ENCODE measurements at places on chromosomes 2 and 18.
A peak's percentile ranks its signal among the peaks of the same experiment; 100 is the strongest.

DNA sequence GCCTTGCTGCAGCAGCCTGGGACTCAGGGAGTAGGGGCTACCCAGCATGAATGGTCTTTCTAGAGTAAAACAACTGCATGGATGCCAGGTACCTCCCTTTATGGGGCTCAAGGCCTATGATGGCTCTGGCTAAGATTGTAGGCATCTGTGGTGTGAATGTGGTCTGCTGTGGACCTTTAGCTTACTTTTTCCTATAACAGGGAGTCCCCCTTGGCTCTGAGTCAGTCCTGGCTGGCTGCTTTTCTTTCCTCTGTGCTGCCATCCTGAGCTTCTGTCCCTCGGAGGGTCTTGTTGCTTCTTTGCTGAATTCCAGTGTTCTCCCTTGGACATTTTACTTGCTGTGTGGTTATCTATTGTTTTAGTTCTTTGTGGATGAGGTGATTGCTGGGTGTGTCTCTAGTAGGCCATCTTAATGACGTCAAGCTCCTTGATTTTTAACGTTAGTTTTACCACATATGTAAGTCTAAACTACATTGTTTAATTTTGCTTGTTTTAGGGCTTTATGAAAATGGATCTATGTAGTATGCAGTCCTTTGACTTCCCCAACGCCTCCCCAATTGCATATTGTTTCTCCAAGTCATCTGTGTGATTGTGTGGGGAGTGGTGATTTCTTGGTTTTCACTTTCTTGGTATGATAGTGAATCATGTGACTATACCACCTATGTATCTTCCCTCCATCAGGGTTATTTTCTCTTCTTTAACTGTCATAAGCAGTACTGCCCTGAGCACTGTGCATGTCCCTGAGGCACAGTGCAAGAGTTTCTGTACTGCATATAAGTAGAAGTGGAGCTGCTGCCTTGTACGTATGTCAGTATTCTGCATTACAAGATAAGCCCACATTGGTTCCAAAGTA, 92.4 kb downstream of the NCK2 start:
- no peak for DNase-seq

- no peak for DNase-seq
Measured at GRCh38 chr2:103151046-103151445, 389.2 kb downstream of the TMEM182 start.

DNA sequence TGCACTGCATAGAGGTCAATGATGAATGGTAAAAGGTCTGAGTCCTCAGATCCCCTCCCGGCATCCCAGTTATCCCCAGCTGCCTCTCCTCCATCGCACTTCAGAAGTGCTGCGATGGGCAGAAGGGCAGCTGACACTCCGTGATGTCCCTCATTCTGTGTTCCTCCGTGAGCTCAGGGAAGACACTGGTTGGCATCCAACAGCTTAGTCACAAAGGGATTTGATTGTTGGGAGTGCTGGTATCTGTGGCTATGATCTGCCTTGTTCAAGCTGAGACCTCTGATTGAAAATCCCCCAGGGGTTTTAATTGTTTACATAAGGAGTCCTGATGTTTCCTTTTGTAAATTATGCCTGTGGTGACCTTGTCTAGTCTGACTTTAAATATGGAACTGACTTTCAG, 19.0 kb upstream of the SAG start:
- peak; percentile 29 for DNase-seq

GRCh38 chr2:105175231-105175630, 66.3 kb upstream of the GPR45 start:
- no peak for DNase-seq

DNA sequence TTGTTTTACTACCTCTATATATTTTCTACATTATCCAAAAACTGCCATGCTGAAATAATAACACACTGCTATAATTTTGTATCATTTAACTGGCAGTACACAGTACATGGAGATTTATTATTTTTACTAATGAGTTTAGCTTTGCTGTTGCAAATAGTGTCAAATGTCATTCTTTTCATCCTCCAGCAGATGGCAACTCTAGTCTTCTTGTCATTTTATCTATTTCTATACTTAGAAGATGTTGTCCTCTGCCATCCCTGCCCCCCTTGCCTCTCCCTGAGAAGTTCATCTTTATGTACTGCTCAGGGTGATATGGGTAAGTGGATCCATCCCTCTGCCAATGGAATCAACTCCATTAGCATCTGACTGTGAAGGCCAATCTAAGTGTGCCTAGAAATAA, 21.7 kb upstream of the LRRTM1 start:
- peak; percentile 66 for DNase-seq

DNA sequence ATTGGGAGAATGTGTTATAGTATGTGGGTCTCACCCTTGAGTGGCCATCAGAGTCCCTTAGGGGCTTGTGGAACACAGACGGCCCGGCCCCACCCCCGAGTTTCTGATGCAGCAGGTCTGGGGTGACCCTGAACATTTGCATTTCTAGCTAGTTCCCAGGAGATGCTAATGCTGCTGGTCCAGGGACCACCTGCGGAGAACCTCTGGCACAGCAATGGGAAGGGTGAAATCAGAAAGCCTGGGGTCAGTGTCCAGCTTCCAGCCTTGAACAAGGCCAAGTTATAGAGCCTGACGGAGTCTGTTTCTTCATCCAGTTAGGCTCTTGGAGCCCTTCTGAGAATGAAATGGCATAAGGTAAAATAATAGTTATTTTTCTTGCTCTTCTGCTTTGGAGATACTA, 126.5 kb downstream of the RGPD3 start:
- no peak for DNase-seq

DNA sequence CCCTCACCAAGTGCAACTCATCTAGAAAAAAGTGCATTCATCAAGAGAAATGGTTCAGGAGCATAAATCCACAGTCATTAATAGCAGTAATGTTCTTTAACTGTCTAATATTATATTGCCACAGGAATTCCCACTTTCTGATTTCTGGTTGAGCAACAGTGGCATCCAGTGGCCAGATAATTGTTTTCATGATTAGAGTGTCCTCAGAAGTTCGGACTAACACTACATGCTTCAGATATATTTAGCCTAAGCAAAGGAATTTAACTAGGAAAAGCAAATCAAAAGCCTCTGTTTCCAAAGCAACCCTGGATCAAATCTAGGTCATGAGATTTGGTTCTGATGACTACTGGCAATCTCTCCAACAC, 9.8 kb upstream of the ERBB4 start:
- DNase-seq: no peak

GRCh38 chr18:75161256-75162028, 47.5 kb downstream of the PTGR3 start:
- no peak for DNase-seq

DNA sequence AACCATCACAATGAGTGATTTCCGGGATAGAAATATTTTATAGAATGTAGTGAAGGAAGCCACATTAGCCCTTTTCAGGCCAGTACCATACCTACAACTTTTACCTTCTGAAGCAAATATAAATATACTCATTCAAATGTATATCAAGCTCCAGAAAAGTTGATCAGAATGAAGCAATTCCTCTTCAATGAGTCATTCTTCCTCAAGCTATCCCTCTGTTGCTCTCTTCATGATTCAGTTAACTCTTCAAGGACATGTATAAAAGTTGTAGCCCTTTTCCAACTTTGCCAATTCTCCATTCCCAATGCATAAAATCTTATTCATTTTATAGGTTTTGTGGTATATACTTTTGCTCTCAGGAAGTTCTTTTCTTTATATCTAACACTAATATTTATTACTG, 242.1 kb upstream of the RGPD4 start:
- no peak for DNase-seq

GRCh38 chr18:69401972-69402532, 1.4 kb downstream of the DOK6 start:
- DNase-seq: no peak

DNA sequence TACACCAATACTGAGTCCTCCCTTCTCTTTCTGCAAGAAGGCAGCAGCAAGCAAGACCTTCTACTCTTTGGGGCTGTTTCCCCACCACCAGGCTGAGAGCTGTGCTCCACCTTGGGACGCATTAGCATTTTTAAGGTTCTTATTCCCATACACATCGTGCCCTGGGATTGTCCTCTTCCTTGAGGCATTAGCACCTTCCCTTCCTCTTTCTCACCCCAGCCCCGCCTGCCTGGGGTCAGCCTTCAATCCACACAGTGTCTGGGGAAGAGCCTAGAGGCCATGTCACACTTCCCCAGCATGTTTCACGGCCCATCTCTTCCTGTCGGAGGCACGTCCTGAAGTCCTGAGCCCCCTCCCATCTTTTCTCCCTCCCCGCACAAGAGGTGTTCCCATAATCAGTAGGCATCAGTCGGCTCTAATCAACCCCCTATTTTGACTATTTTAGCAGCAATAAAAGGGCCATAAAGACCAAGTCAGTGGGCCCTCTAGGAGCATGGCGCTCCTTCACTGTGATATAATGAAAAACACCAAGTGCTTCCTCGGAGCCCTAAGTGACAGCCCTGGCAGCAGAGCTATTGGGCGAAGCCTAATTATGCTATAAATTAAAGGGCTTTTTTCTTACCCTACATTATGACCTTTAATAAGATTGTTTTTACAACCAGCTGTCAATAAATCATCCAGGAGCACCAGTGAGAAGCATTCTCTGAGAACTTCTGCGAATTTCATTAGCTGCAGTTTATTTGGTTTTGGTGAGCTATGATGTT, 55.0 kb upstream of the PKDCC start:
- no peak for DNase-seq

- no peak for DNase-seq
Measured at GRCh38 chr18:57278933-57279332, 73.4 kb upstream of the ST8SIA3 start.

DNA sequence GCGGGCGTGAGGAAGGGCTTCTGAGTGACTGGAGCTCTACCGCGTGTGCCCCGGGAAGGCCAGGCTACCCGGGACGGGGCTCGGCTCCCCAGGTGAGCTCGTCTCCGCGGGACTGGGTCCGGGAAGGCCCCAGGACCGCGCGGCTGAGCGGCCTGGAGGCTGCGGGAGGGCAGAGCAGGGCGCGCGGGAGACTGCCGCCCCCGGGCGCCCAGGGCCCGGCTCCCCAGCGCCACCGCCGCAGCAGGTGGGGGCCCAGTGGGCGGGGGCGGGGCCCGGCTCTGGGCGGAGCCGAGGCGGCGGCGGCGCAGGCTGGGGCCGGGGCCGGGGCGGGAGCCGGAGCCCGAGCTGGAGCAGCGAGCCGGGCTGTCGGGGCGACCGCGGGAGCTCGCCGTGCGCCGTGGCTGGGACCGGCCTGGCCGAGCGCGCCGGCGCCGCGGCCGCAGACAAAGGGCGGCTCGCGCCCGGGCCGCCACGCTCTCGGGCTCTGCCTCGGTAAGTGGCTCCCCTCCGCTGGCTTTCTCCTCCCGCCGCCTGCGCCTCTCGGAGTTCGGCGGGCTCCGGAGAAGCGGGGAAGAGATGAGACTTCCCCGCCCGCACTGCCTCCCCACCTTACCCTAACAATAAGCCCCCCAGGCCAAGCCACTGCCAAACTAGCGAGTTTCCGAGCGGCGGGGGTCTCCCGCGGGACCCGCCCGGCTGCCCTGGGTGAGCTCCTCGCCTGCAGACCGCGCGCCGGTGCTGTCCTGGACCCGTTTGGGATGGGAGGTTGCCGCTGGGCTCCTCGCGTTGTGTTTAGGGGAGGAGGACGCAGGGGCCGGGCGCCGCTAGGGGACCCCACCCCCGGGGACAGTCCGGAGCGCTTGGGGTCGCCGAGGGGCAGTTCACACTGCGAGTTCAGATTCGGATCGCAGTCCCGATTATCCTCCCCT, at the start of gene MAPK4:
MAPK4 (plus strand) TSS at position 336 of the 929 bp plus-strand sequence. CDS start 103,872 bp downstream, outside the sequence.
- peak; percentile 50 for DNase-seq

GRCh38 chr2:197800091-197800490, 4.3 kb upstream of the PLCL1 start:
- no peak for DNase-seq

DNA sequence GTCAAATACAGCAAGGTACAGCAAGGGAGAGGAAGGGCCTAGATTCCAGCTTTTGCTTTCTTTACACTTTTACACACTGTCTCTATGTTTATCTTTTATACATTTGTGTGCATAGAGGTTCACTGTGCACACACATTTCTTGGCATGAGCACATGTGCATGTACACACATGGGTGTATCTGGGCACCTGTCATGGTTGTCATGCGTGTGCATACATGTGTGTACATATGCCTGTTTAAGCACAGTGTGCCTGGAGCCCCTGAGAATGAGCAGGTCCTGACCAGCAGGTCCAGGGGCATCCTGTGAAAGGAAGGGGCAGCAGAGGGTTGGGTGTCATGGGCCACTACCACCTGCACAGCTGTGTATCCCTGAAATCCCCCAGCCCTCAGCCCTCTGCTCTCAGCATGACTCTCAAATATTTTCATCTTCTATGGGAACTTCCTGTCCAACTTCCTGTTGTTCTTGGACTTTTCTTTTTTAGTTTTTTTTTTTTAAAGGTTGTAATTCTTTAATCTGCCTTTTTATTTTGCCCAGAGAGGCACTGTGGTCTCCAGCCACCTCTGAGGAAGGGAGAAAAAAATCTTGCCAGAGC, 97.0 kb upstream of the EPAS1 start:
- DNase-seq: no peak

DNA sequence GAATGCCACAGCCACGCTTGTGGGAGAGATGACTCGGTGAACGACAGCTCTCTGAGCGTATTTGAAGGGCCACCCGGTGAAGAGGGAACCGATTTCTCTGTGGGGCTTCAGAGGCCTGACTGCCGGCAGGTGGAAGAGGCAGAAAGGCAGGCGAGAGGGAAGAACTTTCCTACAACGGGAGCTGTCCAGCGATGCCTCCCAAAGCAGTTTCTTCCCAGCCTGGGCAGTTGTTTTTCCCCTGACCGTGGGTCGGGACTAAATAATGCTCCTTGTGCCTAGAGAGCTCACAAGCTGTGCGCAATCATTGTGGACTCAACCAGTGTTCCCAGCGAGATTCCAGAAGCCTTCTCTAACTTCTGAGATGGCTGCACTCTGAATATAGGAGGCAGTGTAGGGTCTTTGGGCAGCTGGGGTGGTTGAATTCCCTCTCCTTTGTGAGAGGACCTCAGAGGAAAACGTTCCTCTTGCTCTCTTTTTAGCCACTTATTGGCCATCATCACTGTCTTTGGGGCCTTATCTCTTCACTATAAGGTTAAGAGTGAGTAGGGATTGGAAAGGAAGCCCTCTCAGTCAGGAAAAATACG, 710 bp downstream of the SEC11C start:
- DNase-seq: peak; percentile 28

DNA sequence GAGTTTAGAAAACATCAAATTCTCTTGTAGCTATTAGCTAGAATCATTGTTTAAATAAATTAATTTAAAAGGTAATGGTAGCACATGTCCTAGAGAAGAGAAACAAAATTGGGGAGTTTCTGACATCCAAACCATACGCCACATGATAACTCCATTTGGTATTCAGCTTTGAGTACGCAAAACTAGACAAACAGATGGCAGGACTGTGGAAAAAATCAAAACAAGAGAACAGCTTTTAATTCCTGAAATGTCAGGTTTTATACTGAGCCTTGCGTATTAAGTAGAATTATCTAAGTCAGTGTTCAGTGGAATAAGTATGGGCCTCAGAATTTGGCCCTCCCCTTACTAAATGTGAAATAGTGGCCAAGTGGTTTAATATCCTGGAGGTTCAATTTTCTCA, 82.4 kb upstream of the PDE1A start:
- DNase-seq: no peak

DNA sequence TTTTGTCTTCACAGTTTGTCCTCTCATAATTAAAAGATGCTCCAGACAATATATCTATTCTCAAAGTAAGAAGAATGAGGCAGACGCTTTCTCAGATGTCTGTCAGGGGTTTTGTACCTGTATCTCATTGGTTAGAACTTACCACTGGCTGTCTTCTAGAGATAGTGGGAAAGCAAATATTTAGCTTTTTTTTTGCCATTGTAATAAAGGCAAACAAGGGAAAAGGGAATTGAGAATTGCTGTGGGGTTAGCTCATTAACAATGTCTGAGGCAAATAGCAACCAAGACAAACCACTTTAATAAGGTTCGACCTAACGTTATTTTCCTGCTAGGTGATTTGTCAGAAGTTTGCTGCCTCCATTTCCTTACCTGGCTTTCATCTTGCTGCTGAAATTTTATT, 30.0 kb downstream of the ZNF638 start:
- no peak for DNase-seq

GRCh38 chr2:72038524-72038923, 109.1 kb downstream of the CYP26B1 start:
- DNase-seq: no peak

All from putamen (tissue), 1 donor.